ENCODE measurements at places on chromosomes 5 and 9.

- no peak for DNase-seq
These were observed 4.7 kb downstream of the PTGES2 start for GRCh38 chr9:128122809-128123175.

DNA sequence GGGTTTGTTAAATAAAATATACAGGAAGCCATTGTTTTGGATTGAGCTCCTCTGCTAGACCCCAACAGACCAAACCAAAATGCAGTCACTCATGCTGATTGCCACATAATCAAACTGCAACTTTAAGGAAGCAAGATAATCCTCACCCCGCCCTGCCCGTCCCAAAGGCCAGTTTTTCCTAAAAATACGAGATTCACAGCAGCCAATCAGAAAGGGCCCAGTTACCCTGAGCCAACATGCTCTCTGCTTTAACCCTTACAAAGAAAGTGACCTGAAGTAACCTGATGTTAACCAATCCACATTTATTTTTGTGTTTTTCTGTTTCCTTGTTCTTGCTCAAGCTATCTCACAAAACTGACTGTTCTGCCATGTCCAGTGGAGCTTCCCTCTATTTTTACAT lies 21.5 kb upstream of the RNF20 start:
- no peak for DNase-seq

DNA sequence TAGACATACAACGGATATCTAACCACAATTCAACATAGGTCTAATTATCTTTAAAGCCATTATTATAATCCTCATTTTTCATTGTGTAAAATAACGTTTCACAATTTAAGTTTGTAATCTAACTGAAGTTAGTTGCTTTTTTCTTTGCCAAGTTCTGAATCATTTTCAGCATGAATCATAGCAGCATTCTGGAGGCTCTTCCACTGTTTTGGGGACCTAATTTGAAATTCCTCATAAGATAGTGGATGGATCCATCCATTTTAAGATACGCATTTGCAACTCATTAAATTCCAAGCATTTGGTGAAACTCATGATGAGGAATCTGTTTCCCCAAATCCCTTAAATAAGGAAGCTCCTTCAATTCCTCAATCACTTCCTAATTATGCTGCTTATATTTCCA lies 447.1 kb upstream of the CDH10 start:
- DNase-seq: no peak

DNA sequence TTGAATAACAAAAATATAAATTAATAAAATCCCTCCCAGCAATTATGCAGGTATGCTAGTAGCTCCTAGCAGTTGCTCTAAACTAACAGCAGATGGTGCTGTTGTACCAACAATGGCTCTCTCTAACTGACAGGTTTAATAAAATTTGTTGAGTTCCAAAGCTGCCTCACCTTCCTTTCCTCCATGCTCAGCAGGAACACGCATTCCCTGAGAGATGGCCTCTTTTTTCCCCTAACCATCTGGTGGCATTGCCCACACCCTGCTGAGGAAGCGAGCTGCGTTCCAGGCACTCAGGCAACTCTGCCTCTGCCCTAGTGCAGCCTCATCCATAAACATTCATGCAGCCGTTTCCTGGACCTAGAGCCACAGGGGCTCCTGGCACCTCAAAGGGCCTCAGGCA lies 106.2 kb downstream of the KLHL3 start:
- peak; percentile 39 for DNase-seq

DNA sequence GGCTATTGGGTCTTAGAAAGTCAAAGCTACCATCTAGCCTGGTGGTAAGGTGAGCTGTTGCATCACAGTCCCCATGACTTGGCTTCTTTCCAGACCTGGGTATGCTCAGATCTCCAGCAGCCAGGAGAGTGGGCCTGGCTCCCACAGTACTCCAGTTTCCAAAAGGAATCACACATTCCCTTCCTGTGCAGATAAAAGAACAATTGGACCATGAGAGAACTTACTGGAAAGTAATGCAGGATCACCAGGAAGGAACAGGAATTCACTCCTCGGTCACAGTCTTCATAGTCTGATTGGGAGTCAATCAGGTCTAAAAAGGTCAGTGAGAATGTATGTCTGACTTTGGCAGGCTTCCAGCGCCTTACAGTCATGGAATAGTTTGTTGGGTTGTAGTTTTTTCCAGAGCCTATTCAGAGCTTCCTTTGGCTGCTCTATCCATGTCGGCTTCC lies 47.8 kb upstream of the CD180 start:
- peak; percentile 41 for DNase-seq

- no peak for DNase-seq
These were observed 527.2 kb downstream of the KCTD16 start for GRCh38 chr5:144697847-144698262.
